ENCODE measurements at places on chromosomes 5 and 9.

- DNase-seq: no peak
Measured at GRCh38 chr5:157175071-157175612, 5.5 kb upstream of the ITK start.

DNA sequence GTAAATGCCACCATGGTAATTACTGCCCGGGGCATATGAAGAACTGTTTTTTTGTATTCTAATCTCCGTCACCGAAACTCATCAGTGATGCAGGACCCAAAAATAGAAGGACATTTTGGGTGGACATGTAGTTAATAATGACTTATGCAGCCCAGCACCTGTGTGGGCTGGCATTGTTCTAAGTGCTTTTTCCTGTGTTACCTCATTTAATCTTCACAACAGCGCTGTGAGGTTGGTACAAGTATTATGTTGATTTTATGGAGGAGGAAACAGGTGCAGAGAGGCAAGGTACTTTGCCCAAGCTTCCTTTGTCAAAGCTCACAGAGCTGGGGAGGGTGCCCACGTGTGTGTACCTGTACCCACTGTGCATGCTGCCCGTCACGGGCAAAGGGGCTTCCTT lies 58.4 kb downstream of the DAPK1 start:
- DNase-seq: no peak

GRCh38 chr9:135490980-135491464 lies 9.5 kb upstream of the MRPS2 start:
- DNase-seq: no peak

GRCh38 chr5:39846144-39846543 lies 421.4 kb upstream of the DAB2 start:
- no peak for DNase-seq

- no peak for DNase-seq
Measured at GRCh38 chr9:24118190-24118589, 292.1 kb upstream of the ELAVL2 start.

GRCh38 chr5:119287547-119288111 lies 68.2 kb upstream of the TNFAIP8 start:
- no peak for DNase-seq

- DNase-seq: peak; percentile 40
Measured at GRCh38 chr9:69945671-69946141, 97.9 kb upstream of the MAMDC2 start.
